Glomerular endothelial cell (primary cell): ENCODE measurements at places on chromosomes 5 and 9.

GRCh38 chr5:17255471-17256021 is 38.1 kb downstream of the BASP1 start:
- no peak for DNase-seq

GRCh38 chr9:1001838-1002237 is 25.4 kb downstream of the DMRT3 start:
- no peak for DNase-seq

DNA sequence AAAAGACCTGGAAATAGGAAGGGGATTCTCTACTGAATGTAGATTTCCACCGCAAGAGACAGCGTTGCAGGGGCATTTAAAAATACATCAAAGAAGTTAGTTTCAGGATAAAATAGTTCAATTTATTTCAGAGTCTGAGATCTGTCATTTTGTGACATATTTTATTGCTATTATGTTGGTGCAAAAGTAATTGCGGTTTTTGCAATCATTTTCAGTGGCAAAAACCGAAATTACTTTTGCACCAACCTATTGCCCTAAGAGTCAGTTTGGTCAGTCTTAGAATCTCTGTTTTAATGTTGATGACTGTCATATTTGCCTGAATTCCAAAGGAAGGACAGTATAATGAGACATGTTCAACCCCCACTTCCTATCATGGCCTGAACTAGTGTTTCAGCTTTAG is 219.5 kb upstream of the CDH10 start:
- no peak for DNase-seq

DNA sequence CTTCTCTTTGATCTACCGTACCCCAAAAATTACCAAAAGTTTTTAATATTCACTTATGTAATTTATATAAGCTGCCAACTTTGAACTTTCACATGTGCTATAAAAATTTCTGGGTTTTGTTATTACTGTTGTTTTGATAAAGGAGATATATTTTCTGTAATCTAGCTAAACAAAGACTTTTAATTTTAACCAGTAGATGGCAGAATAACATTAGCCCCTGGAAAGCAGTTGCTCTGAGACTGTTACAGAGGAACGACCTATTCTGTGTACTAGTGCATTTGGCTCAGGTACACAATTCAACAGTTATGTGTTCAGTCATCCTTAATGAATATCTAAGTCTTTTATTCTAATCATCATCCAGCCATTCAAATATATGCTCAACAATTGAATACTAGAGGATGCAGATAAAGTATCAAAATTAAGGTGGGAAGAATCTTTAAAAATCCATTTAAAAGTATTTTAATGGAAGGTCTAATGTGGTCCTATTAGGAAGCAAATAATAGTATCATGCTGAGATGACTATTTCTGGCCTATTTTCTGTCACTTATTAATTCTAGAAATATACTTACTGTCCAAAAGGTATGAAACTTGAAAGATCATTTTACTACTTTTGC is 8.6 kb downstream of the KLHL9 start:
- DNase-seq: no peak
